ENCODE measurements at places on chromosomes 16 and 17.

GRCh38 chr16:86213437-86214205 is 296.7 kb upstream of the FOXF1 start:
- no peak for DNase-seq

DNA sequence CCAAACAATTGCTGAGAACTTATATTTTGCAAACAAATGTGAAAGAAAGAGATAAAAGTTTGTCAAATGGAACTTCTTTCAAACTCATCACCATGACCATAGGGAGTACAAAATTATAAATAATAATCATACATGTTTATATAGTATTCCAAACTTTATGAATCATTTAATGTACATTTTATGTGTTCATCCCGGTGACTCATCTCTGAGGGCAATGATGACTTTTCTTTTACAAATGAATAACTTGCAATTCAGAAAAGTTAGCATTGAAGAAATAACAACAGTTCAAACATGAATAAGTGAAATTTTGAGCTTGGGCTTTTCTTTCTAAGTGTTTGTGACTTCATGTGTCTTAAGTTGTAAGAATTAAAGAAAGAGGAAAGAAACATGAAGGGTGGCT is 66.3 kb upstream of the CDH8 start:
- no peak for DNase-seq

- no peak for DNase-seq
Measured at GRCh38 chr17:62597920-62598319, 29.6 kb upstream of the MRC2 start.

DNA sequence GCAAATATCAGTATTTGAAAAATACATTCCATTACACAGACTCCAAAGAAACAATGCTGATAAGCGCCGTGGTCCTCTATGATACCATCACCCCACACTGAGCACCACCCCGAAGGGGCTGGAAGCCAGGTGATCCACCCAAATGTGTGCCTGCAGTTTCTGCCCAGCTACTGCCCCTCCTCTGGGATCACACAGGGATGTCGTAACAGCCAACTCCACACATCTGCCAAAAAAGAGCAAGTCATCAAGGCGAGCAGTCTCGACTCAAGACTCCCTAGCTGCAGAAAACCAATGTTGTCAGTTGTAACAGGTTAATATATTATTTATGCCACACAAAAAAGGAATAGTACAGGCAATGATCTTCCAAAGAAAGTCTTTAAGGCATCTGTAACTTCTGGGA is 21.0 kb downstream of the CYB5D2 start:
- no peak for DNase-seq

DNA sequence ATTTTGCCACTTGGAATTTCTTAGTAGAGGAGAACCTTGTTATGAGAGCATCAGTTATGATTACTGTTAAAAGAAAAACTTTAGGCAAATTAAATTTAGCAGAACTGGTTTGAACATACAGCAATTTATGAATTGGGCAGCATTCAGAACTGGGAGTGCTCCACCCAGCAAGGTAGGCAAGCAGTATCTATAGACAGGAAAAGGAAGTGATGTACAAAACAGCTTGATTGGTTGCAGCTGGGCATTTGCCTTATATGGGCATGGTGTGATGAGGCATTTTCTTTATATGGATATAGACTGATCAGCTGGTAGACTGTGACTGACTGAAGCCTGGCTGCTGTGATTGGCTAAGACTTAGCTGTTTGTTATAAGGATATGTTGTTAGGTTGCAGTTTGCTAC is 17.6 kb upstream of the CYLD start:
- no peak for DNase-seq

DNA sequence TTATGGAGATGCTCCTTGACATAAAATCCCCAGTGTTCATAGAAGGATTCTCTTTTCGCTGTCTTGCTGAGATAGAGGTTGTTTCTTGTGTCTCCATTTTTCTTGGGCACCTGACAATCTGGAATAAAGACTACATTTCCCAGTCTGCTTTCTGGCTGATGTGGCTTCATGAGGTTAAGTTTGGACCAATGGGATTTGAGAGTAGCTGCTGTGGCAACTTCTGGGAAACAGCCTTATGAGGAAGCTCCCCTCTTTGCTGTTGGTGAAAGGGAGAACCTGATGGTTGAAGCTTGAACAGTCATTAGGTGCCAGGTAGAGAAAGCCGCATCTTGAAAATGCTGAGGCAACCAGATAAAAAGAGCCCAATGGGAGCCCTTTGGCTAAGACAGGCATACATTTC is 24.4 kb downstream of the HS3ST4 start:
- DNase-seq, result no peak

Measured in NCI-H1105 (cell line).